ENCODE measurements at places on chromosomes 13 and 19. TPM values are rescaled to one million over a fixed set of nuclear protein-coding genes. Genes with fewer than 3 reads are reported as not detected.
A peak's percentile ranks its signal among the peaks of the same experiment; 100 is the strongest.

GRCh38 chr19:51800473-51801244, 5.7 kb downstream of the FPR3 start:
- H3K27me3 ChIP-seq: no peaks in the 10 kb centered on the region
- no peaks in the 10 kb centered on the region for H3K4me1 ChIP-seq
- DNase-seq: no peak
- no peak overlapping the region for H3K4me3 ChIP-seq

- DNase-seq: peak; percentile 25
- no peak overlapping the region for H3K27ac ChIP-seq
- no peak overlapping the region for H3K4me3 ChIP-seq
- H3K36me3 ChIP-seq: no peaks in the 10 kb centered on the region
These were observed 13.3 kb downstream of the VSTM2B start for GRCh38 chr19:29539131-29539530.

GRCh38 chr19:31135841-31136240, 213.4 kb downstream of the TSHZ3 start:
- H3K4me3 ChIP-seq: no peak overlapping the region
- no peaks in the 10 kb centered on the region for H3K27me3 ChIP-seq
- no peaks in the 10 kb centered on the region for H3K36me3 ChIP-seq
- no peak overlapping the region for H3K27ac ChIP-seq
- H3K4me1 ChIP-seq: no peaks in the 10 kb centered on the region

GRCh38 chr13:43799191-43799590, 12.4 kb upstream of the ENOX1 start:
- no peak for DNase-seq
- H3K27me3 ChIP-seq: no peaks in the 10 kb centered on the region
- H3K27ac ChIP-seq: no peak overlapping the region
- no peak overlapping the region for H3K4me3 ChIP-seq
- no peaks in the 10 kb centered on the region for H3K4me1 ChIP-seq

DNA sequence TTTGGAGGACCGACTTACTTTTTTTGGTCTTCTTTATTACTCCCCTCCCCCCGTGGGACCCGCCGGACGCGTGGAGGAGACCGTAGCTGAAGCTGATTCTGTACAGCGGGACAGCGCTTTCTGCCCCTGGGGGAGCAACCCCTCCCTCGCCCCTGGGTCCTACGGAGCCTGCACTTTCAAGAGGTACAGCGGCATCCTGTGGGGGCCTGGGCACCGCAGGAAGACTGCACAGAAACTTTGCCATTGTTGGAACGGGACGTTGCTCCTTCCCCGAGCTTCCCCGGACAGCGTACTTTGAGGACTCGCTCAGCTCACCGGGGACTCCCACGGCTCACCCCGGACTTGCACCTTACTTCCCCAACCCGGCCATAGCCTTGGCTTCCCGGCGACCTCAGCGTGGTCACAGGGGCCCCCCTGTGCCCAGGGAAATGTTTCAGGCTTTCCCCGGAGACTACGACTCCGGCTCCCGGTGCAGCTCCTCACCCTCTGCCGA, 409 bp downstream of the FOSB start:
- no peaks in the 10 kb centered on the region for H3K36me3 ChIP-seq
- no peak for DNase-seq
- peaks cover 8% of the 10 kb centered on the region for H3K4me1 ChIP-seq
- peak overlapping the region; percentile 100 for H3K27ac ChIP-seq
- H3K4me3 ChIP-seq: peak overlapping the region; percentile 76
- no peaks in the 10 kb centered on the region for H3K27me3 ChIP-seq

- H3K27me3 ChIP-seq: peaks cover 100% of the 10 kb centered on the region
- H3K36me3 ChIP-seq: no peaks in the 10 kb centered on the region
- H3K4me3 ChIP-seq: no peak overlapping the region
- DNase-seq: no peak
- no peak overlapping the region for H3K27ac ChIP-seq
These were observed 1.5 kb downstream of the GSX1 start for GRCh38 chr13:27793507-27794367.

DNA sequence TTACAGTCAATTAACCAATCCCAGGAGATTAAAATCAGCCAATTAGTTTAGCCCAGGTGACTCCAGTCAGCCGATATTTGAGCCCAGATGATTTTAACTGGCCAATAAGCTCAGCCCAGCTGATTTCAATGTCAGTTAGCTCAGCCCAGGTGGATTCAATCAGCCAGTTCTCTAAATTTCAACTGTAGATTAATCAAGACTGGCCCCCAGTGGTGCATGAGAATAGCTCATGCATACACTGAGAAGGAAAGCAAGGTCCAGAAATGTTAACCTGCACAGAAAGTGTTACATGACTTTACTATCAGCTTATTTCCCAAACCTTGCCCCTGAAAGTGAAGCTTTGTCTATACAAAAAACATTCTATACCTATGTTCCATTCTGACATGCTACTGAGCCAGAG, 55.4 kb upstream of the ZNF724 start:
- no peak for DNase-seq
- no peak overlapping the region for H3K4me3 ChIP-seq
- H3K4me1 ChIP-seq: no peaks in the 10 kb centered on the region
- no peaks in the 10 kb centered on the region for H3K27me3 ChIP-seq
- H3K36me3 ChIP-seq: no peaks in the 10 kb centered on the region

DNA sequence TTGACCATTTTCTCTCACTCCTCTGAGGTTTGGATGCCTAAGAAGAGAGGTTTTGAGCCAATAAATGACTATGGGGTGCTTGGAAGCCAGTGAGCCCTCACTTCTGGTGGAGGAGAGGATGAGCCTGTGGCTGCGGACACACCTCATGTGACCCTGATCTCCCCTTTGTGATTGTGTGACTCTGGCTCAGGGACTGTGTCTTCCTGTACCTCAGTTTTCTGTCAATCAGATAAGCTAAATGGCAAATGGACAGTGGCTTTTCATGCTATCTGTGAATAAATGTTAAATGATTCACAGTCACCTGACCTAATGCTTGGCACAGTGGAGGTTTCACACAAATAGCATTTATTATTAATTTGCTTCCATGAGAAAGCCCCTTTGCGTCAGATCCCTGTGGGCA, 2.7 kb downstream of the PSG8 start:
- no peaks in the 10 kb centered on the region for H3K4me1 ChIP-seq
- H3K27me3 ChIP-seq: no peaks in the 10 kb centered on the region
- peak overlapping the region; percentile 66 for H3K27ac ChIP-seq
- no peaks in the 10 kb centered on the region for H3K36me3 ChIP-seq
- no peak for DNase-seq
- H3K4me3 ChIP-seq: no peak overlapping the region

DNA sequence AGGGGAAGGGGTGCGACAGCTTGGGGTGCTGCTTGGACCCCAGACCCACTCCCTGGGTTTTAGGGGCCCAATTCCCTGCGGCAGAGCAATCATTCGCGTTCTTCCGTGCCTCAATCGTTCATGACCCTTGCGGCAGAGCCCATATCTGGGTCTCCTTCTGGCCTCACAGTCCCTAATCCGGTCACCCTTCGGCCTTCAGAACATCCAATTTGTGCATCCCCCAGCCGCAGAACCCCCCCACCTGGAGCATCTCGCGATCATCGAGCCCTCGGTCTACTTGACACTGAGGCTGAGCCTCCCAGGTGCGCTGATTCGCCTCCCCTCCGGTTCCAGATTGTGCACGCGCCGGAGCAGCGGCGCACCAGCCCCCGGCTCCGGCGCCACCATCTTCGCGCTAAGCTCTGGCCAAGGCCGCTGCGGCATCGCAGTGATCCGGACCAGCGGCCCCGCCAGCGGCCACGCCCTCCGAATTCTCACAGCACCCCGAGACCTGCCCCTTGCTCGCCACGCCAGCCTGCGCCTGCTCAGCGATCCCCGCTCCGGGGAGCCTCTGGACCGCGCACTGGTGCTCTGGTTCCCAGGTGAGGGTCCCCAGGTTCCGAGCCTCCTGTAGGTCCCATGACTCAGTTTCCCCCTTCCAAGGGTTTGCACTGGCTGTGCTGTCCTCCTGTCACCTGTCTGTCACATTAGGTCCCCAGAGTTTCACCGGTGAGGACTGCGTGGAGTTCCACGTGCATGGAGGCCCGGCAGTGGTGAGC, 501 bp downstream of the GTPBP3 start:
- no peaks in the 10 kb centered on the region for H3K36me3 ChIP-seq
- H3K27me3 ChIP-seq: no peaks in the 10 kb centered on the region
- peaks cover 5% of the 10 kb centered on the region for H3K4me1 ChIP-seq
- H3K27ac ChIP-seq: peak overlapping the region; percentile 93
- no peak for DNase-seq

GRCh38 chr13:94710065-94710781, 2.1 kb downstream of the SOX21 start:
- no peak overlapping the region for H3K27ac ChIP-seq
- no peak for DNase-seq
- H3K4me1 ChIP-seq: peaks cover 15% of the 10 kb centered on the region
- H3K36me3 ChIP-seq: no peaks in the 10 kb centered on the region
- H3K4me3 ChIP-seq: no peak overlapping the region

DNA sequence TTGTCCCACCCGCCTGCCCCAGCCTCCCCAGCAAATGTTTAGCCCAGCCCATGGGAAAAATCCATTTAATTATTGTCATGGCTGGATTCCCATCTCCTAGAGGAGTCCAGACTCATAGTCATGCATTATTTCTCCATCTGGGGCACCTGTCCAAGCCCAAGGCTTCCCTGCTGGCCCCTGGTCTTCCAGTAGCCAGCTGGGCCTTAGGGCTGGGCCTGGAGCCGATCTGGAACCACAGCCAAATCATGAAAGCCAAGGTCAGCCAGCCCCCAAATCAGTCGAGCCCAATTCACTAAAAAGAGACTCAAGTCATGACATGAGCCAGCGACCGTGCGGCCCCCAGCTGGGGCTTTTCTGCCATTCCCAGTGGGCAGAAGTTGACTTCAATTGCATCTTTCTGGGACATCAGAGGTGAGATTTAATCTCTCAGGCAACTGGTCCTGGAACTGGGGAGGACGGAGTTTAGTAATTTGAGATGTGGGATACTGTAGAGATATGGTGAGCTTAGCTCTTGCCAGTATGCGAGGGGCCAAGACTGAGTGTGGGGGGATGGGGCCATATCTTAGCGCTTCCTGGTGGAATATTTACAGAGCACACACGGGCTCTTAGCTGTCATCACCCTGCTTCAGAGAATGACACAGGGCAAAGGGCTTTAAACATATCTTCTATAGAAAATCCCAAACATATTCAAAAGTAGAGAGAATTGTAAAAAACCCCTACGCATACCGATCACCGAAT, 9.4 kb upstream of the PGLYRP2 start:
- no peaks in the 10 kb centered on the region for H3K27me3 ChIP-seq
- peak; percentile 67 for DNase-seq
- no peaks in the 10 kb centered on the region for H3K4me1 ChIP-seq
- no peaks in the 10 kb centered on the region for H3K36me3 ChIP-seq
- peak overlapping the region; percentile 26 for H3K27ac ChIP-seq
- H3K4me3 ChIP-seq: no peak overlapping the region

DNA sequence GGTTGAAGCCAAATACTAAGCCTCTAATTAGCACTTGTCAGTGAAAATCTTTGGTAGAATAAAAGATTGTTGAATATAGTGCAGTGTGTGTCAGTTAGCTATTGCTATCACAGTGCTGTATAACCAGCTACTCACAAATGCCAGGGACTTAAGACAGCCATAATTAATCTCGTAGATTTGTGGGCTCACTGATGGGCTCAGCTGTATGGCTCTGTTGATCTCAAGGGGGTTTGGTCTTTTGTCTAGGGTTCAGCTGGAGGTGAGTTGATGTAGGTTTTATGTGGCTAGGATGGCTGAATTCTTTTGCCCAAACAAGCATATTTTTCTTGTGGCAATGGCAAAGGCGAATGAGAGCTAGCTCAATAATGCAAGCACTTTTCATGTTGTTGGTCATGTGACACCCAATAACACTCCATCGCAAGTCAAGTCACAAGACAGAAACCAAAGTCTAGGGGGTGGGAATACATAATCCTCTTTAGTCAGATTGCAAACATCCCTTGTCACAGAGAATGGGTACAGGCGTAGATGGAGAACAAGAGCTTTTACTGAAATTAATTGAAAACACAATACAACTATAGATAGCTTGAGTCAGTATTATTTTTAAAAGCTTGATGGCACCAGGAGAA, 121.7 kb upstream of the EDNRB start:
- no peaks in the 10 kb centered on the region for H3K27me3 ChIP-seq
- no peak overlapping the region for H3K27ac ChIP-seq
- H3K4me1 ChIP-seq: no peaks in the 10 kb centered on the region
- no peak overlapping the region for H3K4me3 ChIP-seq
- no peak for DNase-seq

GRCh38 chr19:8116437-8117293, 32.7 kb downstream of the FBN3 start:
- no peak overlapping the region for H3K4me3 ChIP-seq
- no peaks in the 10 kb centered on the region for H3K36me3 ChIP-seq
- DNase-seq: no peak
- H3K4me1 ChIP-seq: no peaks in the 10 kb centered on the region
- H3K27ac ChIP-seq: no peak overlapping the region
- no peaks in the 10 kb centered on the region for H3K27me3 ChIP-seq

- no peak overlapping the region for H3K27ac ChIP-seq
- no peak for DNase-seq
- no peaks in the 10 kb centered on the region for H3K4me1 ChIP-seq
- no peaks in the 10 kb centered on the region for H3K27me3 ChIP-seq
- H3K4me3 ChIP-seq: no peak overlapping the region
These were observed 48.4 kb downstream of the AKAP11 start for GRCh38 chr13:42320375-42320787.

DNA sequence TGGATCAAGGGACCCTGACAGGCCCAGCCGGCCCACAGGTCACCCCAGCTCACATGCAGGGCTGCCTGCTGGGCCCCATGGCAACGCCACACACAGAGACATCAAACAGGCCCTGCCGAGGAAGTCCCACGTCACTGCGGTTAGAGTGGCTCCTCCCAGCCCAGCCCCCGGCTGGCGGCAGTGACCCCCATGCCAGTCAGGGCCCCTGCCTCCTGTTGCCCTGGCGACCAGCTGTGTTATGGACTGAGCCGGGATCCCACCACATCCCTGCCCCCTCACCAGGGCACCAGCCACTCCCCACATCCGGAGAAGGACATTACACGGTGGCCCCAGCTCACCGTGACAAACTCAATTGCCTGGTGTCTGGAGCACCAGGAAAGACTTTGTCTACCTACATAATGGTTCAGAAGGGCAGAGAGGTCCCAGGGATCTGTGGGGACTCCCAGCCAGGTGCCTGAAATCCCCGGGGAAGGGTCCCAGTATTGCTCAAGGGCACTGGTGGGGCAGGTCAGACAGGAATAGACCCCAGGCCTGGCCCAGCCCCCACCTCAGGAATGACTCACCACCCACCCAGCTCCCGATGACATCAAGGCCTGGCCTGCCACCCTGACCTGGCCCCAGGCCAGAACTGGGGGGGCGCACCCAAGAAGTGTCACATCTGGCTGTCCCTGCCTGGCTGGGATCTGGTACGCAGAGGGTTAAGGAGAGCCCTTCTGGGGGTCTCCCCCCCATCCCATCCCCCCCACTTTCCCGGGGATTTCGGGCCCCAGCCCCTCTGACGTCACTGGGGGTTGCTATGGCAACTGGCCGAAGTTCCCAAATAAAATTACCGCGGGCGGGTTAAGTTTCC, 30.2 kb upstream of the NANOS3 start:
- peak overlapping the region; percentile 73 for H3K4me3 ChIP-seq
- H3K27me3 ChIP-seq: no peaks in the 10 kb centered on the region
- DNase-seq: peak; percentile 95
- H3K36me3 ChIP-seq: no peaks in the 10 kb centered on the region
- peaks cover 27% of the 10 kb centered on the region for H3K4me1 ChIP-seq

- H3K27me3 ChIP-seq: no peaks in the 10 kb centered on the region
- H3K36me3 ChIP-seq: no peaks in the 10 kb centered on the region
- H3K27ac ChIP-seq: no peak overlapping the region
These were observed 18.9 kb downstream of the ATP11A start for GRCh38 chr13:112708560-112709240.

SPPL2B gene
- 49.8 TPM for total RNA-seq

KASH5 gene
- not detected for total RNA-seq
